ENCODE measurements at places on chromosomes 12 and 14.
A peak's percentile ranks its signal among the peaks of the same experiment; 100 is the strongest.

- DNase-seq = no peak
Observed at GRCh38 chr12:50217202-50217601, 50.0 kb upstream of the CERS5 start.

GRCh38 chr14:61925043-61925442, 162.8 kb downstream of the SNAPC1 start:
- DNase-seq = peak; percentile 28

DNA sequence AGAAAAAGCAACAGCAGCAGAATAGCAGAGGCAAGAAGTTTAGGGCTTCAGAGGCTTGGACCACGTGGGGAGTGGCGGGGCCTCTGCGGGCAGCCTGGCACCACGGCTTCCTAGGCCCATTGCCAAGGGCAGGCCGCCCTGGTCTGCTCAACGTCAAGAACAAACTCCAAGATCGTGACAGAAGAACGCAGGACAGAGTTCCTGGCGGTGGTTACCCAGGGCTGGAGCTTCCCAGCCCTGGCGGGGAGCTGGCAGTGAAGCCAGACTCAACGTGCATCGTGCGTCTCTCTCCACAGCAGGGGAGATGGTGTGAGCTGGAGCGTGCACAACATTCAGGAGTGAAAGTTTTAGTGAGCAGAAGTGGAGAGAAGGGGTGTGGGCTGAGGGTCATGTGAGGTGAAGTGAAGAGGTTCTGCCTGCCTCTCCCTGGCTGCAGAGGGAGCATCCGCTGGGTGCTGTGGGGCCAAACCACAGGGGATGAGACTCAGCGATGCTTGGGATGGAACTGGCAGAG, 13.9 kb upstream of the CACNA2D4 start:
- no peak for DNase-seq

DNA sequence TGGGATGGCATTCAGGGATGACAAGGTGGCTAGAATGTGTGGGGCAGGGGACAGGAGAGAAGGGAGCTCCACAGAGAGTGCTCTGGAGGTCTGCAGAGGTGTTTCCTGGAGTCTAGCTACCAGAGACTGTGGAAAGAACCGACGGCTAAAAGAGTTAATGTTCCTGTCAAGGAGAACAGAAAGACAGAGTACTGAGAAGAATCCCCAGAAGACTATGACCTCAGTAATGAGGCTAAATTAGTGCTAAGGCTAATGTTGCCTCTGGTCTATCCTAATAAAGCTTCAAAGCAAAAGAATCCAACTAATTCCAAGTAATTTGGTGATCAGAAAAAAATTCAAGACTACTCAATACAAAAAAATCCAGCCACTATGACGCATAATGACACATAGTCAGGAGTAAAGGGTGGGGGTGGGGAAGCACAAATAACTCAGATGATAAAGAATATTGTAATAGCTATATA, 44.7 kb downstream of the FERMT2 start:
- DNase-seq = no peak

DNA sequence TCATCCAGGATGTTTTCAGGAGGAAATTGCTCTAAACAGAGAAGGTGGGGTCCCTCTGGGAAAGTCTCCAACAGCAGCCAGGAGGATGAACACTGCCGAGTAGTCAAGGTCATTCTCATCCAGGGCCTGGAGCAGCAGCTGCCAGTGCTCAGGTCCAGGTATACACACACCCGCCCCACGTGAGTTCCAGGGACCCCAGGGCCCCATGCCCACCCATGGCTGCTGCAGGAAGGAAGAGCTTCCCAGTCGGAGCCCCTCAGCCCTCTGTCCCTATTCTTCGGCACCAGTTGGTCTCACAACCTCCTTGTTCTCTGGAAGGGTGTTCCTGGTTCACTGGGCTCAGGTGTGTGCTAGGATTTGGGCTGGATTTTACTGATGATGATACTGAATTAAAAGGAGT, 72.7 kb downstream of the ACTN1 start:
- no peak for DNase-seq

- no peak for DNase-seq
Observed at GRCh38 chr14:22448035-22448904, 140.8 kb downstream of the DAD1 start.

GRCh38 chr14:35332517-35333263, 40.5 kb downstream of the PSMA6 start:
- DNase-seq = peak; percentile 79

- DNase-seq = no peak
Observed at GRCh38 chr12:93153321-93153720, 224.2 kb upstream of the EEA1 start.

DNA sequence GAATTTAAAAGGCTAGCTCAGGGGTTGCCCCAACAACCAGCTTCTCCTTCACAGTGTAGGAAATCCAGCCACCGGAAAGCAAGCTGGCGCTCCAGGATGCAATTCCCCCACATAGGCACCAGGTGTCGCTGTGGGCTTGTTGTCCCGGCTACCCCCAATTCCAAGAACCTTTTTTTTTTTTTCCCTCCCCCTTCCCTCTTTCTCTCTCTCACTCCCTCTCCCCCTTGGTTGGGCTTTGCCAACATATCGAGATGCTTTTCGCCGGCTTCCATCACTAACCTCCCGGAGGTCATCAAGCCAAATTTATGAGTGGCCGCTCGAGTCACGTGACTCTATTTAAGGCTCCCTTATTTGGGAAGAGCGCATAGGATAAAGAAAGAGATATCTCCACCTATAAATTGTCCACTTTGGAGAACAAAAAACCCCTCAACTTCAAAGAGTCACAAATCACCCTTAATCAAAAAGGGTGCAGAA, at the start of gene HOXC5:
TSS of gene HOXC5 (plus strand) at position 424 of the 474 bp plus-strand sequence. CDS start 73 bp downstream, outside the sequence.
- peak; percentile 63 for DNase-seq

GRCh38 chr12:96454396-96454795, 35.0 kb upstream of the CFAP54 start:
- DNase-seq = no peak

- DNase-seq = no peak
Observed at GRCh38 chr12:22500100-22500499, 44.2 kb downstream of the C2CD5 start.

GRCh38 chr14:50423529-50423928, 26.8 kb upstream of the CDKL1 start:
- DNase-seq = no peak

- DNase-seq = peak; percentile 26
Observed at GRCh38 chr12:10293570-10294227, 14.0 kb upstream of the KLRD1 start.

DNA sequence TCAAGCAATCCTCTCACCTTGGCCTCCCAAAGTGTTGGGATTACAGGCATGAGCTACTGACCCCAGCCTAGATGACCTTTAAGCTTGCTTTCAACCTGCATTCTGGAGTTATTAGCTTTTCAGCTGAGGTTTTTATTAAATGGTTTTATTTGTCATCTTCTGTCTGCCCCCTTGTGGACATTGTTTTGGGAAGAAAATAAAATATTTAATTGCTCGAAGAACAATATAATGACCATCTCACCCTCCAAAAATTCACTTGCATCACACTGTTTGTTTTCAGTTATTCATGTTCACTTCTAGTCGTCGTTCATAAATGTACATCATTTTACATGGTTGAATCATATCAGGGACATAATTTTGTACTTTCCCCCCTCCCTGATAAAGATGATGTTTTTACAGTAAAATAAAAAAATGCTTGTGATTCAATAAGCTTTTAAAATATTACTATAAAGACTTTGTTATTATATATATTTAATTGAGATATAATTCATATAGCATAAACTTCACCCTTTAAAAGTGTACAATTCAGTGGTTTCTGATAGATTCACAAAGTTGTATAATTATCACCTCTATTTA, 10.1 kb upstream of the SPATS2 start:
- no peak for DNase-seq

DNA sequence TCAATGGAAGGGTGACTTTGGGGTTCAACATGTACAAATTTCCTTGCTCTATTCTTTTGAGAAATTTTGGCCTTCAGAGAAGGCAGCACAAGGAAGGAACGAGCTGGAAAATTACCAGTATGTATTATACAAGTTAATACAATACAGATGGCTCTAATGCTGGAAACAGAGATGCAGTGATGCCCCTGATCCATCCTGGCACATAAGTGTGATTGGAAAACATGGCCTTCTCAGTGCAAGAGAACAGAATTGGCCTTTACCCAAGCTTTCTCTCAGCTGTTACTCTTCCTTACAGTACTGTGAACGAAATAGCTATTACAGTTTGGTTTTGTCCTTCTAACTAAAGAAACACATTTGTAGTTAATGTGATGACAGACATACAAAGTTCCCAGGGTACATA, 102.5 kb upstream of the GPHB5 start:
- DNase-seq = no peak

DNA sequence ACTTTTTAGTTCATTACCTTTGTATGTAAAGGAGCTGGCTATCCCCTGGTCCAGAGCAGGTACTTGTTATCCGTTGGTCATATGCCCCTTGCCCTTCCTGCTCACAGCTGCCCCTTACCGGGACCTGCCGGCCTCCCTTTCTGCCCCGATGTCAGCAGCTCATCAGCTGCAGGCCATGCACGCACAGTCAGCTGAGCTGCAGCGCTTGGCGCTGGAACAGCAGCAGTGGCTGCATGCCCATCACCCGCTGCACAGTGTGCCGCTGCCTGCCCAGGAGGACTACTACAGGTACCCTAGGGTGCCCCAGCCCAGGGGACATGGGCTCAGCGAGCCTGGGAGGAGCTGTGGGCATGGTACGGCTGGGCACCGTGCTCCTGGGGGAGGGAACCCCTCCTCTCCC, 2.3 kb upstream of the RNU7-1 start:
- no peak for DNase-seq

- no peak for DNase-seq
Observed at GRCh38 chr12:116346741-116347140, 69.2 kb upstream of the MED13L start.

- DNase-seq = no peak
Observed at GRCh38 chr12:20438299-20438779, 70.0 kb downstream of the PDE3A start.

- DNase-seq = peak; percentile 95
Observed at GRCh38 chr12:68175557-68176061, 16.1 kb upstream of the IFNG start.

DNA sequence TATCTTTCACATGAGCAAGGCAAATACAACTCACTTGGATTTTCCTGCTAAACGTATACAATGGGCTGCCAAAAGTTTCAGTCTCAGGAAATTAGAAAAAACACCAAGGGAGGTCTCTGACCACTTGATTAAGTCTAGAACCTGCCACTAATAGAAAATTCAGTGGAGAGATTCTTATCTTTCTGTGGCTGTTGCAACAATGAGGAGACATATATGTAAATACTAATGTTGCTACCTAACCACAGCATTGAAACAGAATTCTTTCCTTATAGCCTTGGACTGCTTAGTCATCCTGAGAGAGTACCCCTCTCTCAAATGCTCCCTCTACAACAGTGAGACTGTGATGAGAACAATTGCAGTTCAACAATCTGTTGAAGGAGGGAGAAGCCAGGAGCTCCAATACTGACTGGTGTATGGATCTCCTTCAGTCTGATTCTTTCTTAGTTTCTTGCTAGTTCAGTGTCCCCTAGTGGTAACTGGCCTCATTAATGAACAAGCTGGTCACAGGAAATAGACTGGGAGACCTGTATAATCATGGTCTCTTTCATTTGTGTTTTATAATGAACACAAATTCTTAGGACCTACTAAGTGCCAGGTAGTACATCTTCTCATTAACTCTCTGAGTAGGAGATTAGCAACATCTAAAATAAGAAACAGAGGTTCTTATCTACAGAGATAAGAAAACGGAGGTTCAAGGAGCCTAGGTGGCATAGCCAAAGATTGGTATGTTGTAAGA, 164.5 kb downstream of the SLC38A4 start:
- DNase-seq = peak; percentile 53

DNA sequence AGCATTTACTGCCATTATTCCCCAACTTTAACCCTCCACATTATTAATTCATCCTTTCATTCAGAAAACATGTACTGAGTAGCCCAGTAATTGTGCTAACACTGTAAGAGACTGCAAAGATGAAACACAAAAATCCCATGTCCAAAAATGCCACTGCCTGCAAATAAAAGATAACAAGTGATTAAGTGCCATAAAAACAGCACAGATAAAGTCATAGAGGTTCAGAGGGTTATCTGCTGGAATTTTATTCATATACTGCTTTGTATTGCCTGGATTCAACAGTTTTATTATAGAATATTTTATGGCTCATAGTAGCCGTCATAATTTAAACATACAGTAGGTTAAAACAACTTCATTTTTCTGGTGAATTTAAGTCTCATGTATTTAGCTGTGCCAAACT, 177.9 kb downstream of the KICS2 start:
- no peak for DNase-seq

- no peak for DNase-seq
Observed at GRCh38 chr14:65749287-65749686, 336.8 kb downstream of the FUT8 start.

GRCh38 chr14:24443053-24443665, 583 bp upstream of the SDR39U1 start:
- no peak for DNase-seq

DNA sequence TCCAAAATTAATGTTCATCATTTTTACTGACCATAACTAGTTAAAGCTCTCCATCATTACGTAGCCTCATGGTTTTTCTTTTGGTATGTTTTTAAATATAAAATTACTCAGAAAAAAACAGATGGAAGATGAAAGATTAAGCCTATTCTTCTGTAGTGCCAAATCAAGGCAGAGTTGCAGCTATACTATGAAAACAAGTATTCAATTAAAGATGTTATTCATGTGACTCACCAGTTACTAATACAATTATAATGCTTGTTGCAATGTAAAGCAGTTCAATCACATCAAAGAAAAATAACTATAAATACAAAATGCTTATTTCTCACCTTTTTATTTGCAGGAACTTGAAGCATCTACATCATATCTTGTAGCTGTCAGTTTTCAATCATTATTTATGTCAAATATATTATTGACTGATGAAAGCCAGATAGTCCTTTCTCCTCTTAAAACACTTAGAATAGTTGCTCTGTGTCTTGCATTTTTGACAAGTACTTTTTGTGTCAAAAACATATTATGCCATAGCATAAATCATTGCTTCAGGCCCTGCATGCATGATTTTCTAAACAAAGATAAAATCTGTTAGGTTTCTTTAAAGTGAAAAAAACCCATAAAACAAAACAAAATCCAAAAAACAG, 36.0 kb upstream of the TRHDE start:
- no peak for DNase-seq

DNA sequence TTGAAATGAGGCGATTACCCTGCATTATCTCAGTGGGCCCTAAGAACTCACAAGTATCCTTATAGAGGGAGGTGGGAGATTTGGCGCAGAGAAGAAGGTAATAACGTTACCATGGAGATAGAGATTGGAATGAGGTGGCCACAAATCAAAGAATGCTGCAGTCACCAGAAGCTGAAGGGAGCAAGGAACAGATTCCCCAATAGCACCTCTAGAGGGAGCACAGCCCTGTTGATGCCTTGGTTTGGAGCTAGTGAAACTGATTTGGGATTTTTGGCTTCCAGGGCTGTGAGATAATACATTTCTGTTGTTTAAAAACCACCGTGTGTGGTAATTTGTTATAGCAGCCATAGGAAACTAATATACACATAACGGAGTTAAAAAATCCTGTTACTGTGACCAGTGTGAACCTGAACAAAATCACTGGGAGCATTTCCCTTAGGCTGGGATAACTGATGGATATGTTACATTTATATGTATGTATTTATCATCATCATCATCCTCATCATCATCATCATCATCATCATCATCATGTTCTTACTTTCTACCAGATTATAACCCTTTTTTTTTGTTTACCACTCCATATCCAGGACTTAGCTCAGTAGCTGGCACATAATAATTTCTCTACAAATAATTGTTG, 100.3 kb downstream of the LIN7A start:
- peak; percentile 2 for DNase-seq
